ENCODE measurements at places on chromosomes 3 and 15.

DNA sequence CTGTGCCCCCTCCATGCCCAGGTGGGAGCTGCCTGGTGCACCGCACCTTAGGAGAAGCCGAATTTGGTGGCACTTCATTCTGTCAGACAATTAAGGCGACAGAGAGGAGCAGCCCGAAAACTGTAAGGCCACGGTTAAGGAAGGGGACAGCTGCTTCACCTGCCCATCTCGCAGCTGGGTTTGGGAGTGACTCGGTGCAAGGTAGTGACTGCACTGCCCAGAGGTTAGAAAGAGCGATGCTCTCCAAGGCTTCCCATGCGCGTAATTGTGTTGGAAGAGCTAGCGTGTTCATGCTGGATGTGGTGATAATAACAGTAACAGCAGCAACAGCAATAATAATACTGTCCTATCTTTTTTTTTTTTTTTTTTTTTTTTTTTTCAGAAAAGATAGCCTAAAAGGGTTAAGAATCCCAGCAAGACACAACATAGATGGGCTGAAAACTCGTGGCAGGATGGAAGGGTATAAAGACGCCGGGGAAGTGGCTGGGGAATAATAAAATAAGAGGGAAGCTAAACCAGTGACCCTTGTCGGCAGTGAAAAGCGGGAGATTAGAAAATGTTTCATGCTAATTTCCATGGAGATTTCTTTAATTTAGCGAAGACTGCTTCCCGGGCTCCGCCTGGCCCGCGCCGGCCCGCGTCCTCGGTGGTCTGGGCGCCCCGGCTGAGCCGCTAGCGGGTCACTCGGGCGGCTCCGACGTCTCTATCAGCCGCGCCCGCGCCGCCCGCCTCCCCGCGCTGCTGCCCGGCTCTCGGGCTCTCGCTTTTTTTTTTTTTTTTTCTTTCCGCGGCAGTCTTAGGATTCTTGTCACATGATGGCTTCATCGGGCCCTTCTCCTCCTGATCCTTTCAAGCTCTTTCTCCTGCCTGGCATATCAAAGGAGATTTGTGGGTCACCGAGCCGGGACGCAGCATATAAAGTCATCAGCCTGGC, 617.1 kb downstream of the NR2F2 start:
- no peak for DNase-seq

- DNase-seq, result no peak
These were observed 19.9 kb upstream of the CACNA2D2 start for GRCh38 chr3:50523279-50523811.

DNA sequence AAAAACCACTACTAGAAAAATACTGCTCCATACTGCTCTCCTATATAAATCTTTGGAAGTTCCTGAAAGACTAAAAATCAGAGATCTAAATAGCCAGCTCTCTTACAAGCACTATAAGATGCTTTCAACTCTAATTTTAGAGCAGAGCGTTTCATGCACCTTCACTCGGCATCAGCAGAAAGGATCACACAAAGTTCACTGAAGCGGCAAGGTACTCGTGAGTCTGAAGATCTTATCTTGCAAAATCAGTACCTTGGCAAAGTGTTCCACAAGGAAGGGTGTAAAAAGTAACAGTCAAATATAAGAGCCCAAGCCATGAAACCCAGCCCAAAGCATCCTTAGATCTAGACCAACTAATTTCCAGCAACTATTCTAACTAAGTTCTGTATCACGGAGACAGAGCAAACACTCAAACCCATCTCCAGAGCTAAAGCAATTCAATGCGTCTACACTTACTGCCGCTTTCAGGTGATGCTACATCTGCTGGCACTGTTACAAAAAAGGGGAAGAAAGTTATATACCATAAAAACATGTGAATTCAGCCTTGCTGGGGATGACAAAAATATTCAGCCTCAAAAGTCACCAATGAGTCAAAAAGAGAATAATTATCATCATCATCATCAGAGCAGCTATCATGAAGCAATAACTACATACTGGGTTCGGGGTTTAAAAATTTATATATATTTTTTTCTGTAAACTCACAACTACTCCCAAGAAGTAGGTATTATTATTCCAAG, 16.3 kb downstream of the VPS39 start:
- no peak for DNase-seq

DNA sequence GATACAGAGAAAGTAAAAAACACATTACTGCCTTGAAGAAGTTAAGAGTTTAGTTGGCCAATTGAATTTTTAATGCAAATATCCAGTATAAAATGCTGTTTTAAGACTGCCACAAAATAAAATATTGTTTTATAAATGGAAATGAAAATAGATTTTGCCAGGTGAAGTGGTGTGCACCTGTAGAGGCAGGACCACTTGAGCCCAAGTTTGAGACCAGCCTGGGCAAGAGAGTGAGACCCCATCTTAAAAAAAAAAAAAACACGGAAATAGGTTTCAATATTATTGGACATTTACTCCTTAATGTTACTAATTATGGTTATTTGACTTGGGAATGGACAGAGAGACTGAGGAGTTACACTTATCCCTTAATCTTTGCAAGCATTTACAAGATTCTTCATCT, 1.9 kb downstream of the PIGB start:
- DNase-seq, result no peak

DNA sequence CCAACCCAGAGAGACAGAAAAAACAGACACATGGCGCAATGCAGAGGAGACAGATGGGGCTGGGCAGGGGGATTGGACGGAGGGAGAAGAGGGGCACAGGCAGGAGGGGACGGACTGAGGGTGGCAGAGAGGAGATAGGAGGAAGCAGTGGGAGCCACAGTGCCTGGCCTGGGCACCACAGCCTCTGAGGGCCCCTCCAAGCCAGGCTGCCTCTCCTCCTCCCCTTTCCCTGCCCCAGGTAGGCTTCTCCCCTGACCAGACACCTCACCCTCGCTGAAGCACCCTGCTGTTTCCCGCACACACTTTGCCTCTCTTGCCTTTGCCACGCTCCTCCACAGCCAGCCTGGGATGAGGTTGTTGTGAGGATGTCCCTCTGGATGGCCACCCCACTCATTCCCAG, 84.0 kb upstream of the PRR20G start:
- no peak for DNase-seq

GRCh38 chr3:4396542-4396941, 70.5 kb downstream of the SUMF1 start:
- no peak for DNase-seq

GRCh38 chr3:64501298-64501906, 186.4 kb downstream of the ADAMTS9 start:
- no peak for DNase-seq

DNA sequence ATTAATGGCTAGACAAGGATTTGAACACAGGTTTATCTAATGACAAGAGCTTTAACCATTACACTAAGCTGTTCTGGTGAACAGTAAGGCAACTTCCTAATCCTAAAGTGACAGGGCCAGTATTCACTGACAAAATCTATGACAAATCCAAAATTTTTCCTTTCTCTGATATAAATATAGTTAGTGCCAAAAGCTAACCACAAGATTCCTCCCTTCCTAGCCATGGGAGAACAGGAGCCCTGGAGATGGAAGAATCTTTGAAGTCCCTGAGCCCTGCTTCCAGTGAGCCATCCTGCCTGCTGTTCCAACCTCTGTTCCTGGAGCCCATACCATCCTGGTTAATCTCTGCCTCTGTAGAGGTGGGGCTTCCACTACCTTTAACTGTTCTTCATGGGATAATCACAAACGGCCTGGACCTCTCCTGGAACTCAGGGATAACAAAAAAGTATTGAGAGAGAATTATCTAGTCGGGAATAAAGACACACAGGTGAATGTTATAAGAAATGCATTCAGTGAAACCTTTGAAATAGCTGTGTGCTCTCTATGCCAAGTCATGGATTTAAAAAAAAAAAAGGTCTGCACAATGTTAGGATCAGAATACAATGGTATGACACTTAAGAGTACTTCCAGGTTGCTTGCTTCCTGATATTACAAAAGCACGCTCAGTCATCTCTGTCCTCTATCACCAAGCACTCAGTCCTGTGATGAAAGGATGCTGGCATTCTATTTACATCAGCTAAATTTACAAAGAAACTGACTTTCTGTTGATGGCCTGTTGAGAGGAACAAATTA, 235.8 kb downstream of the SUCLG2 start:
- DNase-seq, result no peak

DNA sequence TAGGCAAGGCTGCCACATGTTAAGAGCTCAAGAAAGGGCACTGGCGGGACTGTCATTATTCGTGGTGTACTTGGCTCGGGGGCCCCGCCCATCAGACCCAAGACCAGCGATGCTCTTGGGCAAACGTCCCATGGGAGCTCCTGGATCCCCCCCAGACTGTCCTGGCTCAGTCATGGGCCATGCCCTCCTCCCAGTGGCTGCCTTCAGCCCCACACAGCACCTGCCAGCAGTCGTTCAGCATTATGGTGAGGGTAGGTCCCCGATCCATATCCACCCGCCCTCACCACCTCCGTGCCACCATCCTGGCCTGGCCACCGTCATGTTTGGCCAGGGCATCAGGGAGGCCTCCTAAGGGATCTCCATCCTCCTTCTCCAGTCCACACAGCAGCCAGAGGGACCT, 51.4 kb upstream of the IQSEC1 start:
- no peak for DNase-seq

Data from memory B cell (primary cell).